LHCN-M2 (cell line): ENCODE measurements at places on chromosomes 1 and 21. TPM values are rescaled to one million over a fixed set of nuclear protein-coding genes. Genes with fewer than 3 reads are reported as not detected.

The KCNAB2 gene
- total RNA-seq, result 0.96 and 1.0 TPM in 2 replicates

The AIRE gene
- not detected in 2 replicates for total RNA-seq

DNA sequence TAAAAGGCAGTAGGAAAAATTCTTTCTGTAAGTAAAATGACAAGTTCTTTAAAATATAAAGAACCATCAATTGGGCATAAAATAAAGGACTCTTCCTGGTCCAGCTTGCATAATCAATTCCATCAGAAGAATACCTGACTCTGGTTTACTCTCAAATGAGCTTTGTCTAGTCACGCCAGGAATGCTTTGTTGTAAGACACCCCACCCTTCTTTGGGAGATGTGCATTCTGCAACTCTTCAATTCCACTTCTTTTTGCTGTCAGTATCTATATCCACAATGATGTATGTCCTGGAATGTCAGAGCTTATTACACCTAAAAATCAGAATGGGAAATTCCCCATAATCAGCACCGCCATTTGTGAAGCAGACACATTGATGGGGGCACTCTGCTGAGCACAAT is 76.1 kb downstream of the PTPN14 start:
- no peak for DNase-seq

The FRRS1 gene
- 6.5 and 7.2 TPM in 2 replicates for total RNA-seq

DNA sequence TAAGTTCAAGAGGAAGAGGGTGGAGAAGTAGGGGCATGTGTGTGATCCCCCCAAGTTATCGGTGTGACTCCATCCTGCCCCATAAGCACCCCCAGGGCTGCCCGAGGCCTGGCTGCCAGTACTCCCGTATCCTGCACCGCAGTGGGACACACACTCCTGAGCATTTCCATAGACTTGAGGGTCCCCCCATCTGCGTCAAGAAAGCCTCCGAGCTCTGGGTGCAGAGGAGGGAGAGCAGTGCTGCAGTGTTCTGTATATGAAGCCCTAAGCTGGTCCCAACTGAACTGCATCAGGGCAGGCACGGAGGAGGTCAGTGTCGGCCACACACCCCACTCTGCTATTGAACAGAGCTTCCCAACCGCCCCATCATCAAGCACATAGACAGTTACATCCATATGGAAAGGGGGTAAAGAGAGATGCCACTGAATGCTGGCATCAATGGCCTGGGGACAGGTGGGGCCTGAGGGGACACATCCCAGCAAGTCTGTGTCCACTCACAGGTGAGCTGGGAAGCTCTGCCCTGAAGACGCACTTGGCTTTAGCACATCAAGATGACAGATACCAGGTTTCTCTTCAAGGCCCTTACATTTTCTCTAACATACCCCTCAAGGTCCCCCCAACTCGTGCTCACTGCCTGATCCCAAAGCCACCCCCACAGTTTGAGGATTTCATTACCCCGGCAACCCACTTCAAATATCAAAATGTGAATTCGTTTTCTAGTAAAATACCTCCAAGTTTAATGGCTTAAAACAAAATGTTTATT is 64.3 kb downstream of the EVA1C start:
- DNase-seq, result no peak

- DNase-seq, result peak; percentile 36
These were observed 619 bp downstream of the BCL9 start for GRCh38 chr1:147541672-147542568.

The ANGEL2 gene
- total RNA-seq, result 57.3 and 58.1 TPM in 2 replicates
